Effector memory CD8-positive, alpha-beta T cell (primary cell): ENCODE measurements at places on chromosomes 3 and 15.

DNA sequence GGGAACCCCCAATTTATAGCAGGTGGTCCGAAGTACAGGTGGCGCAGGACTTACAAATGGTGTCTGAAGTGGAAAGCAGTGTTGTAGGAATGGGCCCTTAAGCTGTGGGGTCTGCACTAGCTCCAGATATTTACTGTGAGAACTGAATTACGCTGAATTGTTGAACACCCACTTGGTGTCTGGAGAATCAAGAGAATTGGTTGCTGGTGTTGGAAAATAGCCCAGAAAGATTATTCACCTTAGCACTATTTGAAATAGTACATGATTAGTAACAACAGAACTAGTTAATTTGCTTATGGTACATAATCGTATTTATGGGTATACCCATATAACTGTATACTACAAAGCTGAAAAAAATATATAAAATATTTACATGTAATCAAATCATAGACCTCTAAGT lies 64.8 kb downstream of the ADAM10 start:
- DNase-seq, result no peak
- no peaks in the 10 kb centered on the region for H3K27me3 ChIP-seq
- peaks cover 5% of the 10 kb centered on the region for H3K36me3 ChIP-seq
- H3K27ac ChIP-seq, result no peak overlapping the region

DNA sequence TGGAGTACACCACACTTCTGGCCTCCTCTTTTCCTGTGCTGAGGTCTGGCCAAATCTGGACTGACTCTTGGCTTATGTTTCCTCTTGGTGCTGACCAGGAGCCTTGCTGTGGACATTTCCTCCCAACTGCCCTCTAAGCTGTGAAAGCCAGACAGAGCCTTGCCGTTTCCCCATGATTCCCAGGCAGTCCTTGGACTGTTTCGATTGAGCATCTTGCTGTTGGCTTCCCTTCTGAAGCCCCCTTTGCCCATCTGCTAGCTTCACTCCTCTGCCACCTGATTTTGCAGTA lies 110.5 kb downstream of the EPHB1 start:
- no peaks in the 10 kb centered on the region for H3K36me3 ChIP-seq
- no peak overlapping the region for H3K4me3 ChIP-seq
- H3K27ac ChIP-seq, result no peak overlapping the region
- DNase-seq, result no peak
- H3K4me1 ChIP-seq, result peaks cover 3% of the 10 kb centered on the region
- H3K27me3 ChIP-seq, result peaks cover 6% of the 10 kb centered on the region

DNA sequence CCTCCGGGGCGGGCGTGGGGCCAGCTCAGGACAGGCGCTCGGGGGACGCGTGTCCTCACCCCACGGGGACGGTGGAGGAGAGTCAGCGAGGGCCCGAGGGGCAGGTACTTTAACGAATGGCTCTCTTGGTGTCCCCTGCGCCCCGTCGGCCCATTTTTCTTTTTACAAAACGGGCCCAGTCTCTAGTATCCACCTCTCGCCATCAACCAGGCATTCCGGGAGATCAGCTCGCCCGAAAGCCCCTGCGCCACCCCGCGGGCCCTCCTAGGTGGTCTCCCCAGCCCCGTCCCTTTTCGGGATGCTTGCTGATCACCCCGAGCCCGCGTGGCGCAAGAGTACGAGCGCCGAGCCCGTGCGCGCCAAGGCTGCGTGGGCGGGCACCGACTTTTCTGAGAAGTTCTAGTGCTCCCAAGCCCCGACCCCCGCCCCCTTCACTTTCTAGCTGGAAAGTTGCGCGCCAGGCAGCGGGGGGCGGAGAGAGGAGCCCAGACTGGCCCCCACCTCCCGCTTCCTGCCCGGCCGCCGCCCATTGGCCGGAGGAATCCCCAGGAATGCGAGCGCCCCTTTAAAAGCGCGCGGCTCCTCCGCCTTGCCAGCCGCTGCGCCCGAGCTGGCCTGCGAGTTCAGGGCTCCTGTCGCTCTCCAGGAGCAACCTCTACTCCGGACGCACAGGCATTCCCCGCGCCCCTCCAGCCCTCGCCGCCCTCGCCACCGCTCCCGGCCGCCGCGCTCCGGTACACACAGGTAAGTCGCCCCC lies at the start of gene THBS1:
Gene THBS1, plus strand, starts transcription at position 595 of the 757 bp plus-strand sequence. CDS start 779 bp downstream, outside the sequence.
- H3K36me3 ChIP-seq, result peaks cover 4% of the 10 kb centered on the region
- H3K27ac ChIP-seq, result peak within 1 kb of the TSS; percentile 64
- H3K4me3 ChIP-seq, result peak within 1 kb of the TSS; percentile 81
- H3K4me1 ChIP-seq, result peaks cover 32% of the 10 kb centered on the region
- peaks cover 20% of the 10 kb centered on the region for H3K27me3 ChIP-seq

- DNase-seq, result no peak
- H3K36me3 ChIP-seq, result no peaks in the 10 kb centered on the region
- H3K27me3 ChIP-seq, result peaks cover 31% of the 10 kb centered on the region
- H3K27ac ChIP-seq, result no peak overlapping the region
- H3K4me3 ChIP-seq, result no peak overlapping the region
- no peaks in the 10 kb centered on the region for H3K4me1 ChIP-seq
Observed at GRCh38 chr15:84034578-84035398, 200.8 kb upstream of the GOLGA6L4 start.

DNA sequence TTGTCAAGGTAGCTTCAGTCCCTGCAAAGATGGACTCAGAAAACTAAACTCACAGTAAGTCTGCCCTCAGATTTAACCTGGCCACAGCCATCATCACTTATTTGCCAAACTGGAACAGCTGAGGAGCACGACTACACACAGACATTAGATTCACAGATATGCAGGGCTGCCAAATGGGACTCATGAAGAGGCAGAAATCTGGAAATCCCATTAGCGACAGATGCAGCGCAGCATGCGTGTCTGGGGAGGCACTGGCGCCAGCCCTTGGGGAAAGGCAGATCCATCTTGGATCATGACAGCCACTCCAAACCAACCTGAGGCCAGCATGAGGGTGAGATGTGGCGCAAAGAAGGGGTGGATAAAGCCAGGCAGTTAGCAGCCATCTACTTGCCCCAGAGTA lies 160.7 kb upstream of the TSC22D2 start:
- H3K36me3 ChIP-seq, result no peaks in the 10 kb centered on the region
- H3K27me3 ChIP-seq, result peaks cover 61% of the 10 kb centered on the region
- no peak overlapping the region for H3K4me3 ChIP-seq
- no peaks in the 10 kb centered on the region for H3K4me1 ChIP-seq
- no peak for DNase-seq

GRCh38 chr3:114362815-114363214 lies 69.0 kb downstream of the TIGIT start:
- H3K4me3 ChIP-seq, result no peak overlapping the region
- H3K27ac ChIP-seq, result no peak overlapping the region
- H3K36me3 ChIP-seq, result peaks cover 5% of the 10 kb centered on the region

- peaks cover 1% of the 10 kb centered on the region for H3K4me1 ChIP-seq
- H3K27me3 ChIP-seq, result peaks cover 68% of the 10 kb centered on the region
- DNase-seq, result no peak
- peaks cover 2% of the 10 kb centered on the region for H3K36me3 ChIP-seq
- no peak overlapping the region for H3K27ac ChIP-seq
Observed at GRCh38 chr3:127446756-127447155, 143.8 kb downstream of the TPRA1 start.

DNA sequence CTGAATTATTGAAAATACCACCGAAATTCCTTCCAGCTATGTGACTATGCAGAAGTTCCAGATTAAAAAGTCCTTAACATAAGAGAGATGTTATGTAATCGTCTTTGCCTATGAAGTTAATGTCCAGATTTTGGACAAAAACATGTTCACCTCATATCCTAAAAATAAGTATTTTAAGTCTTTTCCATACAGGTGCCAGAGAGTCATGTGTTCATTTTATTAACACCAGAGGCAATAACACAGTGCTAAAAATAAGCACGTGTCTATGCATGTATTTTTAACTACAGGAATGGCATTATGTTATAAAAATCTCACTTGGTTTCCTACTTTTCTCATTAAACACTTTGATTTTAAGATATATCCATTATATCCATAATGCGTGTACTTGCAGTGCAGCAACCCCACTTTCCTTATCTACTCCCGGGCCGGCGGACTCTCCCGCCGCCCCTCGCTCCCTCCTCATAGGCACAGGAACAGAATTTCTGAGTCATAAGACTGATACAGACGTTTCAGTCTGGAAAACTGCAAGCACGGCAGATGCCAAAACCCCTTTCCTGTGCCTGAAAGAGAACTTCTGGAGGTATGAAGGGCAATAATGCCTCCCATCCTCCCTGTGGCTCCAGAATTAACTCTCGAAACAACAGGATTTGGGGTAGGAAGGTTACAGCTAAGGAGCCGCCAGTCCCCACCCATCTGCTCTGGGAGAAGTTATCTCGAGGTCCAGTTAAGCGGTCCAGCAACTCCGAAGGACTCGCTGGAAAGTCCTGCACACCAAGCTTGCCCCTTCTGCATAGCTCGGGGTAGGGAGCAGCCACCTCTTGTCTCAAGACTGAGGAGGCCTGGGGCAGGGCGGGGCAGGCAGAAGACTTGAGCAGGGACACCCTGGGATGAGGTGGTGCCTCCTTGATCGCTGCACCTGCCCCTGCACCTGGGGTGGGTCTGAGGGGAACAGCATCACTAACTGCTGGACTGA lies 22.3 kb upstream of the PSTPIP1 start:
- no peaks in the 10 kb centered on the region for H3K27me3 ChIP-seq
- H3K4me1 ChIP-seq, result peaks cover 18% of the 10 kb centered on the region
- H3K36me3 ChIP-seq, result no peaks in the 10 kb centered on the region
- H3K27ac ChIP-seq, result peak overlapping the region; percentile 49
- H3K4me3 ChIP-seq, result no peak overlapping the region
- DNase-seq, result no peak

DNA sequence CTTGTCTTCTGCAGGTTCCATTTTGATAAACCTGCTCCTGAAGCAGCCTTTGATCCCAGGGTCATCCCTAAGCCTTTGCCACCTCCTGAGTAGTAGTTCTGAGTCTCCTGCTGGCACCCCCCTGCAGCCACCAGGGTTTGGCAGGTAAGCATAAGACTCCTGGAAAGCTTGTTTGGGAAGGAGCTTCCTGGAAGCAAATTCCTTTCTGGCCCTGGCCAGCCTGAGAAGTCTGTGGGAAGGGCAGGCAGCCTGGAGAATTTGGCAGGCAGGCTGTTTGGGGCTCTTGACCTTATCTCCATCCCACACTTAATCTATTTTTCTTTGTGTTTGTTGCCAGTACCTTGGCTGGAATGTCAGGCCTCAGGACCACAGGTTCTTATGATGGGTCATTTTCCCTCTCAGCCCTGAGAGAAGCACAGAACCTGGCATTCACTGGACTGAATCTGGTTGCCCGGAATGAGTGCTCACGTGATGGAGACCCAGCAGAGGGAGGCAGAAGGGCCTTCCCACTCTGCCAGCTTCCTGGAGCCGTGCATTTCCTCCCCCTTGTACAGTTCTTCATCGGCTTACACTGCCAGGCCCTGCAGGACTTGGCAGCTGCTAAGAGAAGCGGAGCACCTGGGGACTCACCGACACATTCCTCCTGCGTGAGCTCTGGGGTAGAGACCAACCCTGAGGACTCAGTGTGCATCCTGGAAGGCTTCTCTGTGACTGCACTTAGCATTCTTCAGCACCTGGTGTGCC lies 13.4 kb downstream of the ATRIP start:
- no peak overlapping the region for H3K4me3 ChIP-seq
- H3K27me3 ChIP-seq, result no peaks in the 10 kb centered on the region
- peaks cover 38% of the 10 kb centered on the region for H3K36me3 ChIP-seq

DNA sequence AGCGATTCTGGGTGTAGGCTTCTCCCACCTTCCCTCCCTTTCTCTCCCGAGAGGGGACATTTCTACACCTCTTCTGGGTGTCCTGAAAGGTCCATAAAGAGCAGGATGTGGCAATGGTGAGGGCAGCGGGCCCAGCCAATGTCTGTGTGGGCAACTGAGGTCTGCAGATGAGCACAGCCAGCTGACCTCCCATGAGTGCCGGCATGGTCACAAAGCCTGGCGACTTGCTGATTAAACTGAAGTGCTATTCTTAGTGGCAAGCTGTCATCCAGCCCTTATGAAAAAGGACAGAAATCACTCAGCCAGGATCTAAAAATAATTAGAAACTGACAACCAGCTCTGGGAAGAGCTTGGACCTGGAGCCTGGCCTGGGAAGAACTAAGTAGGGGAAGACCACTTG lies 124.3 kb upstream of the RGMA start:
- no peak overlapping the region for H3K27ac ChIP-seq
- H3K27me3 ChIP-seq, result peaks cover 28% of the 10 kb centered on the region
- no peak overlapping the region for H3K4me3 ChIP-seq

GRCh38 chr3:171206283-171206682 lies 179.8 kb upstream of the SLC2A2 start:
- H3K27ac ChIP-seq, result no peak overlapping the region
- peaks cover 14% of the 10 kb centered on the region for H3K36me3 ChIP-seq
- peaks cover 5% of the 10 kb centered on the region for H3K4me1 ChIP-seq

DNA sequence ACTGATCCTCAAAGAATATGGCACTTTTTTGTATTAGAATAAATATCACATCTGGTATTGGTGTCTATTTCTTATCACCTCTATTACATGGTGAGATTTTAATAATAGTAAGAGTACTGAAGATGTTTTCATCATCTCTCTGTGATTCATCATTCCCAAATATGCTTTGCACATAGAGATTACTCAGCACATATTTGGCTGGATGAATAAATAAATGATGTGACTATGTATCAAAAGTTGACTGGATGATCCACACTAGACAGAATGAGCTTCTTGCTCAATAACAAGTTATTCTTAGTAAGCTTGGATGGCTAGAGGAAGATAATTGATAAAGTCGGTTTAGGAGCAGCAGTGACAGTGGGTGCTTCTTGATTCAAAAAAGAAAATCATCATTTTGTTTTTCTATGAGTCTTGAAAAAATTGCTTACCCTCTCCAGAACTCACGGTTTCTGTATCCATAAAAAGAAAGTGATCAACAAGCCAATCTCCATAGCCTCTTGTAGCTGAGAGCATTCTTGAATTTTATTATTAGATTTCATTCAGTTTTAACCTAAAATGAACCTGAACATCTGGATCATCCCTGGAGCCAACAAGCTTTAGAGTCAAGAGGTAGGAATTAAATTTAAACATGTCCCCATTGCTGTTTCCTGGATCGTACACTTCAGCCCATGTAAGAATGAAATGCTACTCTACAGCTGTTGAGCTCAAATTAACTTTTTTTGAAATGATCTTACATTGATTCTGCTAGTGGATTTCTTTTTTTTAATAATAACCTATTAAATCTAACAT lies 104.8 kb upstream of the OSTN start:
- no peaks in the 10 kb centered on the region for H3K36me3 ChIP-seq
- H3K27ac ChIP-seq, result no peak overlapping the region
- H3K27me3 ChIP-seq, result no peaks in the 10 kb centered on the region
- H3K4me3 ChIP-seq, result no peak overlapping the region
- no peak for DNase-seq

GRCh38 chr3:110686701-110687100 lies 384.9 kb upstream of the NECTIN3 start:
- H3K27ac ChIP-seq, result no peak overlapping the region
- no peak overlapping the region for H3K4me3 ChIP-seq
- H3K4me1 ChIP-seq, result no peaks in the 10 kb centered on the region
- no peaks in the 10 kb centered on the region for H3K36me3 ChIP-seq
- no peak for DNase-seq

GRCh38 chr3:14404631-14405359 lies 2.4 kb downstream of the SLC6A6 start:
- H3K27ac ChIP-seq, result no peak overlapping the region
- H3K4me1 ChIP-seq, result peaks cover 45% of the 10 kb centered on the region
- no peaks in the 10 kb centered on the region for H3K27me3 ChIP-seq
- peaks cover 47% of the 10 kb centered on the region for H3K36me3 ChIP-seq
- no peak for DNase-seq

GRCh38 chr3:131786386-131786785 lies 248.4 kb downstream of the CPNE4 start:
- H3K4me3 ChIP-seq, result no peak overlapping the region
- H3K27ac ChIP-seq, result no peak overlapping the region
- H3K27me3 ChIP-seq, result peaks cover 16% of the 10 kb centered on the region
- no peaks in the 10 kb centered on the region for H3K36me3 ChIP-seq
- DNase-seq, result no peak

- no peaks in the 10 kb centered on the region for H3K27me3 ChIP-seq
- DNase-seq, result no peak
- H3K4me1 ChIP-seq, result peaks cover 9% of the 10 kb centered on the region
- H3K36me3 ChIP-seq, result peaks cover 33% of the 10 kb centered on the region
- H3K27ac ChIP-seq, result peak overlapping the region; percentile 49
Observed at GRCh38 chr15:65579762-65580161, 31.2 kb downstream of the INTS14 start.
